Renal cortex interstitium (tissue), 15 donors: ENCODE measurements at places on chromosomes 12 and 14.

GRCh38 chr12:82866946-82867345 lies 180.2 kb downstream of the TMTC2 start:
- no peak for DNase-seq

- peak; percentile 43 for DNase-seq
Measured at GRCh38 chr12:130981074-130981742, 27.5 kb downstream of the ADGRD1 start.

- no peak for DNase-seq
Measured at GRCh38 chr12:2547273-2548044, 247.3 kb upstream of the FKBP4 start.

DNA sequence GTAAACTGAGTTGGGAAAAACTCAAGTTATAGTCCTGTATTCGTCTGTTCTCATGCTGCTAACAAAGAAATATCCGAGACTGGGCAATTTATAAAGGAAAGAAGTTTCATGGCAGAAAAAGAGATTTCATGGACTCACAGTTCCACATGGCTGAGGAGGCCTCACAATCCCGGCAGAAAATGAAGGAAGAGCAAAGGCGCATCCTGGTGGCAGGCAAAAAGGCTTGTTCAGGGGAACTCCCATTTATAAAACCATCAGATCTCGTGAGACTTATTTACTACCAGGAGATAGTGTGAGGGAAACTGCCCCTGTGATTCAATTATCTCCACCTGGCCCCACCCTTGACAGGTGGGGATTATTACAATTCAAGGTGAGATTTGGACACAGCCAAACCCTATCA lies 292.6 kb upstream of the SYT1 start:
- DNase-seq, result no peak

DNA sequence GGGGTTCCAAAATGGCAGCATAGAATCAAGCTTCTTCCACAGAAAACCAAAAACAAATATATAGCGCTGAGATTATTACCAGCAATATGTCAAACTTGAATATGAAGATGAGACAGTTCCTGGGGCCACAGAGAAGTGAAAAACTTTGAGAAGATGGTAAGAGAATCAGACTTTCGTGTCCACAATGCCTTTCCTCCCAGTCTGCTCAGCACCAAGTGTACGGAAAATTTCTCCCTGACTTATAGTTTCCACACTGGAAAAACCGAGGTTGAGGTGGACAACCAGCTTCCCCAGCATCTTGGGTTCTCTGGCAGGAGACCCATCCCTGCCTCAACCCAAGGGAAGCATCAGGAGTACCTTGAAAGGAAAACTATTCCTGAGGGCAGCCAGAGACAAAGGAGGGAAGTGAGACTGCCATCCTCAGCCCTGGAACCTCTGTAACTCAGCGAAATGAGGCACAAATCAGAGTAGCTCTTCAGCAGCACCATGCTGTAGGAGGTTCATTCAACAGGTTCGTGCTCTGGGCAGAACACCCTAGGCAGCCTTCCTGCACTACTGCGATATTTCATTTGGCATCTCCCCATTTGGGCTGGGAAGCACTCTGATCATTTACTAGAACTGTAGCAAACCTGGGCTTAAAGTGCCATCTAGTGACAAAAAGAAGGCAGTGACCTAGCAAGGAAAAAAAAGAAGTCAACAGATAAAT lies 52.4 kb upstream of the CAPRIN2 start:
- DNase-seq, result no peak

DNA sequence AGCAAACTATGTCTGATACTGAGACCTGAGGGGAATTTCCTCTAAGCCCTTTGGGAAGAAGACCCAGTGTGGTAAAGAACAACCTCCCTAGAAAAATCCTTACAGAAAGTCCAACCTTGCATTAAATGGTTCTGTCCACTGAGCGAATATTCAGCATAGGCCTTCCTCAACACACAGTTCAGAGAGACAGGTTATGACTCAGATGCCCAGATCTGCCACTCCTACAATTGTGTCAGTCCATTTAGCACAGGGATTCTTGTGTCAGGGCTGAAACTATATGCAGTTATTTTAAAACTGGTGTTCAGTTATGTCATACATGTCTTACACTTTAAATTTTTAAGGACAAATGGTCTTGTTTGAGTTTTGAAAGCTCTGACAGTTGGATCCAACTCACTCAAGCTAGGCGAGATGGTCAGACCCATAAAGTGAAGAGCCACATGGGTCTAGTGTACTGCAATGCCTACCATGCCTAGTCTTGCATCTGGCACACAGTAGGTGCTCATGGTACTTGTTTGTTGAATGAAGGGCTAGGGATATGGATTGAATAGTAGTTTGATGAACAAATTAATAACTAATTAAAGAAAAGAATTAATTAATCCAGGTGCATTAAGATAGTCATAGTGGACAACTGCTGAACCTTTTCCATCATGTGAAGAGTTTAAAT lies 207.5 kb upstream of the PWP1 start:
- DNase-seq, result no peak

- DNase-seq, result no peak
Measured at GRCh38 chr12:41045509-41045908, 142.6 kb upstream of the PDZRN4 start.

GRCh38 chr12:20269337-20270067 lies 98.8 kb upstream of the PDE3A start:
- DNase-seq, result no peak

DNA sequence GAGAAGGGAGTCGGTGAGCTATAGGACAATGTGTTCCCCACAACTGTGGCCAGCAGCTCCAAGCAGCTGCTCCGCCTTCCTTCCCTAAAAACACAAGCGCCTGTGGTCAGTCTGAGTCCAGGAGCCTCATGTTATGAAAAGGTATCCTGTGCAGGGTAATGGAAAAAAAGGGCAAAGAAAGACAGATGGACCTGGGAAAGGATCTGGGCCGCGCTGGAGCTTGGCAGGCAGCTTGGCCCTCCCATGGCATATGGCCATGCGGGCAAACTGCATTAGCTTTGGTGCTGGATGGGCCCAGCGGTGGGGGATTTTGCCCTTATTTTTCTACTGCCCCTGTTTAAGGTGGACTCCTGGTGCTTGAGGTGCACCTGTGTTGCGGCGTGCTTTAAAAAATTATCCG lies 23.7 kb upstream of the CHST11 start:
- DNase-seq, result no peak

GRCh38 chr12:5480938-5481303 lies 49.0 kb downstream of the NTF3 start:
- DNase-seq, result peak; percentile 33

DNA sequence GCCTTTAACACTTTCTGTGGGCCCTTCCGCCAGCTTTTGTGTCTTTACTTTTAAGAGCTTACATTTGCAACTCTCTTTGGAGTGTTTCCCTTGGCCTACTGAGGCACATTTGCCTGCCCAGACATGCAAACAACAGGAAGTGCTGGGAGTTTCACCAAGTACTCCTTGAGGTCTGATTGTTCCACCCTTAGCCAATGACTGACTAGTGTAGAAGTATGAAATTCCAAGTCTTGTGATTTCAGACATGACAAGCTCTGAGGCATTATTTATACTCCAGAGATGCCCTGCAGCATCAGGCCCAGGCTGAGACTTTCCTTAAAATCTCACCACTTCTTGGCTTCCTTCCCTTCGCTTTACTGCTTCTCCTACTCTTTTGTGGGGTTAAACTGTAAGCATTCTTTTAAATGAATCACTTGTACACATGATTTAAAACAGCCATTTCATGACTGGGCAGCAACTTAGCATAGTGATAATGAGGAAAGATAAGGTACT lies 174.1 kb downstream of the SLC6A15 start:
- DNase-seq, result no peak

DNA sequence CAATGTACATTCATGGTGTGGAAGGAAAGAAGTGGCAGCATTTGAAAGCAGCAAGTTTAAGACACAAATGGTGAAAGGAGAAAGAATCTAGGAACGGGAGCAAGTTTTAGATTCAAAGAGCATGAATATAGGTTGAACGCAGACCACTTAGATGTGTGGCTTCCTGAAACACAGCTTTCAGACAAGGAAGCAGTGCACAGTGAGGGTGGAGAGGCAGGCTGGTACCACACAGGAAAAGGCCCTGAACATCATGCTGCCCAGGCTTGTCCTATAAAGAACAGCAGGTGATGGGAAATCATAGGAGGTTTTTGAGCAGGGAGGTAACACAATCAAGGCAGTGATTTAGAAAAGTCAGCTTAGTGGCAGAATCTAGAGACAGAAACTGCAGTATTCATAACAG lies 35.6 kb downstream of the GNS start:
- no peak for DNase-seq

DNA sequence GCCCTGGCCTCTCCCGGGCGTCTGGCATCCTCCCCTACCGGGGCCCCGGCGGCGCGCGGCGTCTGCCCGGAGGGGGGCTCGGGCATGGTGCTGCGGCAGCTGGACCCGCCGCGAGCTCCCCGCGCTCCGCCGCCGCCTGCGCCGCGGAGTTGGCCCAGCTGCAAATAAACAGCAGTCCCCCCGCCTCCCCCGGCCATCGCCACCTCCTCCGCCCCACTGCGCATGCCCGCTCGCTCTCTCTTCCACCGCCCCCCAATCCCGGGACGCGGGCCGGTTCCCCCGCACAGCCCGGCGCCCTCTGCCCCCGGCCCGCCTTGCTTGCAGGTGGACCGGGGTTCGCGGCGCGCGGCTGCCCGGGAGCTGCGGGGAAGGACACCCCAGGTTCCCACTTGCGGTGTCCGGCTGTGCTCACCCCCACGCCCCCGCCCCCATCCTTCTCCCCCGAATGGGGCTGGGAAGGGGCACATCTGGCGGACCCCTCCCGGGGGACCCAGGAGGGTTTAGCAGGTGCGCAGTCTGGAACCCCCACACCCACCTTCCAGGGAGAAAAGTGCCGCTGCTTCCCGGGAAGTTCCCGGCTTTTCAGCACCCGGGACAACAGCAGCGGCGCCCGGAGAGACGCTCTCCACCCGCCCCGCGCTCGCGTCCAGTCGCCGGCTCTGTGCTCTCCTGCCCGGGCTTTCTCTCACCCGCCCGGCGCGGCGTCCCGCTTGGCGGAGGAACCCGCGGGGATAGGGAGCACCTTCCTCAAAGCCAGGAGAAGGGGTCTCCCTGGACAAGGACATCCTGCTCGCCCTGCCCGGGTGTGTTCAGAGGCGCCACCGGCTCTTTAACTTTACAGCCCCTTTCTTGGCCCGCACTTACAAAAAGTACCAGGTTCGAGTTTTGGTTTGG lies at the start of gene TMTC1:
Gene TMTC1 (minus strand): TSS at position 170 of the 894 bp plus-strand sequence. CDS start 191 bp downstream, outside the sequence.
- no peak for DNase-seq

GRCh38 chr12:124386059-124386458 lies 91.2 kb downstream of the RFLNA start:
- no peak for DNase-seq

- no peak for DNase-seq
Measured at GRCh38 chr14:33219957-33220356, 281.3 kb downstream of the NPAS3 start.

DNA sequence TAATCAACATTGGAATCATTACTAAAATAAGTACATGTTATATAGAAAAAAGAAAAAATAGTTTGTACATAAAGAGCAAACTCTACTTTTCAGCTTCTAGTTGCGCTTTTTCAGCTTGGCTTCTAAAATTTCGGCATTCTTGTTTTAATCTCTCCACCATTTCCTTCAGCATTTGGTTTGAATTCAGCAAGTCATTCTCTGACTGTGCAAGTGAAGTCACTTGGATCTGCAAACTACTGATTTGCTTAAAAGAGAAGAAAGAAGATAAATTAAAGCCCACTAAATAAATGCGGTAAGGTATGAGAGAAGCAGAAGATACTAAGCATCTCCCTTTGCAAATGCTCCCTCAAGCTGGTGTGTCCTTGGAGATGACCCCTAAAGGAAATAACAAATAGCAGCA lies 126.3 kb downstream of the CEP83 start:
- no peak for DNase-seq

- DNase-seq, result no peak
Measured at GRCh38 chr12:79250960-79251755, 386.6 kb downstream of the SYT1 start.

DNA sequence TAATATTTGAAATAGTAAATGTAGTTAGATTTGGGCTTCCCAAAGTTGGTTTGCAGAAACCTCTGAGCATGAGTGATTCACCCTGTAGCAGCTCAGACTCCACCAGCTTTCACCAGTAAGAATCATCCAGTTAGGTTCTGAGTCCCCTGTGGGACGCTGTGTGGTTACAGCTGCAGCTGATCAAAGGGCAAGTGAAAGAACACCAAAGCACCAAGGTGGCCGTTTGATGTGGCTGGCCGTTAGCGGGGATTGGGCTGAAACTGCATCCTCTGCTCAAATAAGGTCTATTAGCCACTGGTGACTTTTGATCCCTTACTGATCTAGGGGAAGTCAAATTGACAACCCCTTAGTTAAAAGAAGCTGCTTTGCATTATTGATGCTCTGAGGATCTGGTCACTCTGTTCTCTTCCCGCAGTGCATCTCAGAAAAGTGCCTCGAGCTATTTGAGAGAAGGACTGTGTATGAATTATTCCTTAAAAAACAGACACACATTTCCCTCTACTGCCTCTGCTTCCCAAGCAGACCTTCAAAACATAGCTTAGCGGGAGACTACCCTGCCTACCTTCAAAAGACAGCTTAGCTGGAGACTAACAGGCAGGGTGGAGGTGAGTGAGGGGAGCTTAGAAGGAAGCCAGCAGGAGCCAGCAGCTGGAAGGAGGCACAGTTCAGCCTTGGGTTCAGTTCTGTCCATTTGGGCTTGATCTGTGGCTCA lies 3.7 kb downstream of the ABHD12B start:
- no peak for DNase-seq

- DNase-seq, result no peak
Measured at GRCh38 chr14:72567226-72567625, 326.7 kb downstream of the DPF3 start.

GRCh38 chr14:22761734-22762133 lies 4.8 kb upstream of the OXA1L start:
- DNase-seq, result no peak

DNA sequence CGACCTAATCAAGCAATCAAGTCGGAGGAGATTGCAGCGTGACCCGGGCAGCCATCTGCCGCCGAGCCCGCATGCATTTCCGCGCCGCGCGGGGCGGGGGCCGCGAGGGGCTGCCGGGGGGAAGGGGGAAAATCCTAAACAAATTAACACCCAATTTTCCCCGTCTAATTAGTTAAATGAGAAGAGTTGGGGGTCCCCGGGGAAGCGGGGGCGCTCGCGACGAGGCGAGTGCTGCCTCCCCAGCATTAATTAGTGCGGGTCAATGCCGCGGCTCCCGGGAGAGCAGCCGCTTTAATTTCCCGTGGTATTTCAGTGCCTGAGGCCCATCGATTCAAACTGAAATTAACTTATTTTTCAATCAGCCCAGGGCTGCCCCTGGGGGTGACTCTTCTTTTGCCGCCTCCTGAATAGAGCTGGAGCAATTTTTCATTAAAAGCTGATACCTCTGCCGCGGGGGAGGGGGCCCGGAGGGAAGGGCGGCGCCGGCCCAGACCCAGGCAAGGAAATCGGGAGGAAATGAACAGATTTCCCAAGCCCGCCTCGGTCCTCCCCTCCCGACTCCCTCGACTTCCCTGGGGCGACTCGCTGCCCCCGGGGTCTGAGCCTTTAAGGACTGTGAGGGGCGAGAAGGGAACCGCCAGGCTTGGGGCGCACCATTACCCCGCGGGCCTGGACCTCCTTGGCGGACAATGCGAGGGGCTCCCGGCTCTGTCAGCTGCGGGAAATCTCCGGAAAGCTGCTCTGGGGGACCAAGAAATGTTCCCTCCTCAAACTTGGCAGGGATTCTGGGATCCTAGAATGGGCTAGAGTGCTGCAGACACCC lies 18.9 kb downstream of the VSX2 start:
- DNase-seq, result no peak

GRCh38 chr14:51087031-51087441 lies 7.9 kb downstream of the TRIM9 start:
- no peak for DNase-seq

- no peak for DNase-seq
Measured at GRCh38 chr14:21852061-21852664, 178.5 kb upstream of the OR4E1 start.
